ENCODE measurements at places on chromosomes 1 and 21.
A peak's percentile ranks its signal among the peaks of the same experiment; 100 is the strongest.

DNA sequence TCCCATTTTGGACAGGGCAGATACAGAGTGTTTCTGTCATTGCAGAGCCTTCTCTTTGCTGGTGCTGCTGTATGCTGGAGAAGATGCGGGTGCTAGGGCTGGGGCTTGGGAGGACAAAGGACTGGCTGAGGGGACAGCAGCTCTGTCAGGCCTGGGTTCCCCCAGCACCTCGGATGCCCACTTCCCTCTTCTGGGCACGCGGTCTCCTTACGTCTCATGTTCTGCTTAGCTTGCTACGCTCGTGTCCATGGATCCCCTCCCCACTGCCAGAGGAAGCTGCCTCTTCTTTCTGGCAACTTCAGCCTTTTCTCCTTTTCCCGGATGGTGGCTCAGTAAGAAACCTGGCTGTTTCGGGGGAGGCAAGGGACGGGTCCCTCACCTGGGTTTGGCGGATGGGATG is 75.7 kb downstream of the ARHGEF10L start:
- DNase-seq = no peak

GRCh38 chr1:180611016-180611930 is 20.5 kb upstream of the XPR1 start:
- DNase-seq = peak; percentile 82

- DNase-seq = peak; percentile 70
Observed at GRCh38 chr1:156926175-156926574, 5.7 kb downstream of the LRRC71 start.

DNA sequence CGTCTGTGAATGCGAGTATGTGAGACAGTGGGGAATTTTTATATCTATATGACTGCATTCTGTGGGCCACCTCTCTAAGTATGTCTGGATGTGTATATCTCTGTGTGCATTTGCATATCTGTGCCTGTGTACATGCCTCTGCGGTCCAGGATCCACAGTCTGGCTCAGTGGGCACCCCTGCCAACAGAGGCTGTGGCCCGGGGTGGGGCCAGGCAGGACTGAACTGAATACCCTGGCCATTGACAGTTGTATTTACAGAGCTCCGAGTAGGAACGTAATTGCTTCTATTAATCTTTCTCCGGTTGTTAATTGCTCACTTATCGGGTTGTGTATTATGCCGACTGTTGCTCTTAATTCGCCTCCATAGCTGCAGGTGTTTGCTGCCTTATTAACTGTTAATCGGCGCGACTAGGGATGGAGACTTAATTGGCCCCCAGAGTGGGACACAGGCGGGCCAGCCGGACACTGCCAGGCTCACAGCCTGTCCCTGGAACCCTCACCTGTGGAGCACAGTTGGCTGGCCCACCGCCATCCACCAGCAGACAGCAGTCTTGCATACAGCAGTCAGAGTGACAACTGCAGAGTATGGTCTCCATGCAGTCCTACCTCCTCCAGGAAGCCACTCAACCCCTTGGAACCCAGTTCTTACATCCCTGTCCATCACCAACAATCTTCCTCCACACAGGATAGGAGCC is 22.4 kb upstream of the ADGRB2 start:
- no peak for DNase-seq
